NCI-H748 treated with DMSO at 0.1 percent for 48 hours (cell line): ENCODE measurements at places on chromosomes 1 and 21.

DNA sequence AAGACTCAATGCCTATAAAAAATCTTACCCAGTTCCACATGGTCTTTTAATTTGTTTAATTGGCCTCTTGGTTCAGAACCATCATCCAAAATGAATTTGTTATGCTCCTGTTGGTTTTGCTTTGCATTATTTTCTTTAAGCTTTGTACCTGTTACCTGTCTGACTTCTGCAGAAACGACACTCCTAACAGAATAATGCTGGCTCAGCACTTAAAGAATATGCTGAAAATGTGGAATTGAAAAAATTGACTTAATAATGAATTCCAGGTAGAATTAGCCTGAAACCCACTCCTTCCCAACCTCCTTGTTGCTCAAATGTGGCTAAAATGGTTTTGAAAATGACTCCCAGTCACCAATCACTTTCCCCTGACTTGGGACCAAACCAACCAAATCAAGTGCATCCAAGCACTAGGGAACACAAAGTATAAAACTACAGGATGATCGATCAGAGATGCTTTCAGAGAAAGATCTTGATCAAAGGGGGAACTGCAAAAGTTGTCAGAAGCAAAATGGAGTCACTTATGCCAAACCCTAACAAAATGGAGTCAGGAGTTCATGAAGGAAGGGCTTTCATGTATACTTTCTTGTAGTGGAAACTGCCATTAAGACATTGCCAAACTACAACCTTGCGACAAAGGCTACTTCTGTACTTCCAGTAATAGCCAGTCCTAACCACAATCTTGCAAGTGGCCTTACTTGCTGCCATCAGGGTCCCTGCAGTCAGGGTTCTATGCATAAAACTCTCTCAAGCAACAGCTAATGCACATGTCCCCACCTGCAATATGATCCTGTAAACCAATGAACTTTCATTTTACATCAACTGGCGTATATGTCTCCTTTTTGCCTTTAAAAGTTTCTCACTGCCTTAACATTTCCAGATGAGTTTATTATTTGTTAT is 5.4 kb downstream of the GBP7 start:
- no peak for DNase-seq

GRCh38 chr1:147904726-147905125 is 2.1 kb downstream of the GJA8 start:
- DNase-seq: no peak

DNA sequence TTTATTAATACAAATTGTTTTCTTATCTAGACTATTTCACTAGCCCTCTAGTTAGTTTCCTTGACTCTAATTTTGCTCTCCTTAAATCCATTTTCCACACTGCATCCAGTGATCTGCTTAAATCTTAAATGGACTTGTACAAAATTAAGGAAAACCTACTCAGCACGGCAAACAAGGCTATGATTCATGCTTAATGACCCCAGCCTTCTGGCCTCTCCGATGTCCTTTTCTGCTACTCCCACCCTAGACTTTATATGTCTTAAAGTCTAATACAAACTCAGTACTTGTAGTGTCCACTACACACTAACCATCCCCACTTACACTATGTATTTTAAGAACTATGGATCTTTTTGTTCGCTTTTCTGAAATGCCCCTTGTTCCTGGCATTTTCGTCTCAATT is 2.2 kb downstream of the TMED5 start:
- DNase-seq: no peak

DNA sequence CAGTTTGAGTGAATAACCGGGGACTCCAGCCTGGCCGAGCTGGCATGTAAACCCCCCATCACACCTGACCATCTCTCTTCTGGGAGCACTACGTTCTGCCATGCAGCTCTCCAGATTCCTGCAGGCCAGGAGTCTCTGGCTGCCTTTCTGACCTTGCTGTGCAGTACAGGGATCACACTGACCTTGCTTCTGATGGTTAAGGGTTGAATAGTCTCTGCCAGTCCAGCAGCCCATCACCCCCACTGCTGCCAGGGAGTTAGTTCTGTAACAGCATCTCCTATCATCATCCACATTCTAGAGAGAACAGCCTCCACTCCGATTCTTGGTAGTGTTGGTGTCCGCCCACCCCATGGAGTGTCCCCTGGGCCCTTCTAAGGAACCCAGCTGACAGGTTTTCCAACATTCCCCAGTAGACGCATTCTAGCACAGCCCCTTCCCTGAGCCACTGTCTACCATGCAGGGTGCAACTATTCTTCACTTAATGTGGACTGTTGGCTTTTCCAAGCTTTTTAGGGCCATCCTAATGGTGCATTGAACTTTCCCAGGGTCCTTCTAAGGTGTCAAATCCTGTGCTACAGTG is 109.8 kb downstream of the RIPK4 start:
- no peak for DNase-seq

DNA sequence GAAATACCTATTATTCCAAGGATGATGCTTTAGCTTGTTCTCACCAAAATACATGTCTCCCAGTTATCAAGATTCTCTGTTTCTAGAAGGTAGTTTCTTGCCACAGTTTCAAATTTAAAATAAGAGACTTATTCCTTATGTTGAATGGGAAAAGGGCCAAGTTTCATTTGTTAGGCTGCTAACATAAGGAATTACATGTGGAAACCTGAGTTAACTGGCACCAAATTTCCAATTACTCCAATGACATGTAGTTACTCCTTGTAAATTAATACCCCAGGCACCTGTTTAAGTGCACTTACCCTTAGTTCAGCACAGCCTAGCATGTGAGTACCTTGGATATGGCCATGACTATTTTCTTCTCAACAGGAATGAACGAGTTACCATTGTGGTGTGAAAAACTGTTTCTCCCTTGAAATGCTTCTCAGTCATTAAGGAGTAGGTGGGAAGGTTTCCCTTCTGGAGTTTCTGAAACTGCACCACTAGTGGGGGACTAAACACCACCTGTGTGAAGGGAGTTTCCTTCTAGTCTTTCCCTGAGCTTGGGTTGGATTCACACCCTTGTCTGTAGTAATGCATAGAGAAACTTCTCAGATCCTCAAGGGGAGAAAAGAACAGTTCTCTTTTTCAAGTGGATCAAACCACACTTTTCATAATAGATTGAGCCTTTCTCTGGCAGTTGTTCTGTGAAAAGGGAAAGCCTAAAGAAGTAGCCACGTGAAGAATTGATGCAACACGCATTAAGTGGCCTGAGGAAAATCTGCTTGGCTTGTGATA is 32.3 kb upstream of the LRRC8C start:
- DNase-seq: no peak

- DNase-seq: peak; percentile 41
These were observed 179.7 kb upstream of the HOOK1 start for GRCh38 chr1:59635097-59635496.
